ENCODE measurements at places on chromosomes 12 and 14.
A peak's percentile ranks its signal among the peaks of the same experiment; 100 is the strongest.

GRCh38 chr12:110468214-110469048 lies at the start of the genes FAM216A and GPN3:
Gene FAM216A, plus strand, starts transcription at chr12:110468845. Its CDS starts 31 bp downstream, at chr12:110468876.
Gene GPN3, minus strand, starts transcription at chr12:110468257. Its CDS starts 54 bp downstream, at chr12:110468203.
- DNase-seq = peak; percentile 91

DNA sequence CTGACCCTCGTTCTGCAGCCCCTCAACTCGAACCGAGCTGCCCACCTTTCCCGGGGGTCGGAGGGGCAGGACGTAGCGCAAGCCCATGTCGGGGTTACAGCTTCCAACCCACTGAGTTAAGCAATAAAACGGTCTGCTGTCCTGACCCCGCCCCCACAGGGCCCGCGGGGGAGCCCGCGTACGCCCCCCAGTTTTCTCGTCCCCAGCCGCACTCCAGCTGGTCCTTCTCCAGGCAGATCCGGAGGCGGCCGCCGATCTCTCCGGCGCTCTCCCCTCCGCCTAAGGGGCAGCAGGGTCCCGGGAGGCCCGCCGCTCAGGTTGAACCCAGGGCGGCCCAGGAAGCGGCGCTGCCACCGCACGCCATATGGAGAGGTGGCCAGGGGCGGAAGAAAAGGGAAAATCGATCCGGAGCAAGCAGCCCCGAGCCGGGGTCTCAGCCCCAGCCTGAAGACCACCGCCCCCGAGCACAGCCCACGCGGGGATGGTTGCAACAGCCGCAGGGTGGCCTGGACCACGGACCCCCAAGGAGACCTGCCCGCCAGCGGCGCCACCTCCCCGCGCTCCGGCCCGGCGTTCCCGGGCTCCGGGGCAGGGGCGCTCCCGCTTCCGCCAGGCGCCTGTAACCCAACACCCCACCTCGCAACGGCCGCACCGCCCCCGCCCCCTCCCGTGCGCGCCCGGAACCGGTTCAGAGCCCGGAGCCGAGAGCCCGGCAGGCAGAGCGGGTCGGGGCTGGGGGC lies 760 bp downstream of the ACTN1 start:
- peak; percentile 55 for DNase-seq

DNA sequence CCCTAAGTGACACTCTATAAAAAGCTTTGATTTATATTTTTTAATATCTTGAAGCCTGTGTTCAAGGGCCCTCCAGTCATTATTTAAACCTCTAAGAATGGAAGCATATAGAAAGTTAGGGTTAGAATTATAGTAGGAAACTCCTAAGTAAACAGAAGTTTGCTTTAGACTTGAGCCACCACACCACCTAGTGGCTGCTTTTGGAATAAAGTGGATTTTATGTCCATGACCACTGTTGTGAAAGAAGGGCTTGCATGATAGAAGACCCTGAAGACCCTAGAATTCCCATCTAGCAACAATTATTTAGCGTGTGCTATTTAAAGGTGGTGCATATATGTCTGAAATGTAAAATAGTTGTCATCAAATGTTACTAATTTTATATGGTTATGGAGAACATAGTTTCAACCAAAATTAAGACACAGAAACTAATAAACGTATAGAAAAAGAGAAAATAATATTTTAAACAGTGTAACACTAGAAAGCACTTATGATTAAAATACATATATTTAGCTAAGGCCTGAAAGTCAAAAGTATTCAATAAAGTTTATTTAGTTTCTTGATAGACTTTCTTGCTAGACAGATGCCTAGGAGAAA lies 21.3 kb downstream of the LRRIQ1 start:
- DNase-seq = no peak

DNA sequence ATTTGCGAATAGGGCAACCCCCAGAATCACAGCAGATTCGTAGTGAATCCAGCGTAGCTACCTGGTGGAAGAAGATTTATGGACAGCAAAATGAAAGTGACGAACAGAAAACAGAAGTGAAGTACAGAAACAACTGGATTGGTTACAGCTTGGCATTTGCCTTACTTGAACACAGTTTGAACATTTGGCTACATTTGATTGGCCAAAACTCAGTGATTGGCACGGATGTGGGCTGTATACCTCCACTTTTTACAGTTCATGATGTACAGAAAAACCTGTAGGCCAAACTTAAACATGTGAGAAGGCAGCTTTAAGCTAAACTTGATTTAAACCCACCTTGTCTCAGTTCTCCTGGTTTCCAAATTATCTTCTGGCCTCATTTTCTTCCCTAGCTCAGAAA lies 49.9 kb upstream of the AMN1 start:
- no peak for DNase-seq

- peak; percentile 72 for DNase-seq
Measured at GRCh38 chr12:6062757-6063735, 61.4 kb downstream of the VWF start.

GRCh38 chr12:61412201-61412600 lies 848.0 kb upstream of the USP15 start:
- DNase-seq = no peak

DNA sequence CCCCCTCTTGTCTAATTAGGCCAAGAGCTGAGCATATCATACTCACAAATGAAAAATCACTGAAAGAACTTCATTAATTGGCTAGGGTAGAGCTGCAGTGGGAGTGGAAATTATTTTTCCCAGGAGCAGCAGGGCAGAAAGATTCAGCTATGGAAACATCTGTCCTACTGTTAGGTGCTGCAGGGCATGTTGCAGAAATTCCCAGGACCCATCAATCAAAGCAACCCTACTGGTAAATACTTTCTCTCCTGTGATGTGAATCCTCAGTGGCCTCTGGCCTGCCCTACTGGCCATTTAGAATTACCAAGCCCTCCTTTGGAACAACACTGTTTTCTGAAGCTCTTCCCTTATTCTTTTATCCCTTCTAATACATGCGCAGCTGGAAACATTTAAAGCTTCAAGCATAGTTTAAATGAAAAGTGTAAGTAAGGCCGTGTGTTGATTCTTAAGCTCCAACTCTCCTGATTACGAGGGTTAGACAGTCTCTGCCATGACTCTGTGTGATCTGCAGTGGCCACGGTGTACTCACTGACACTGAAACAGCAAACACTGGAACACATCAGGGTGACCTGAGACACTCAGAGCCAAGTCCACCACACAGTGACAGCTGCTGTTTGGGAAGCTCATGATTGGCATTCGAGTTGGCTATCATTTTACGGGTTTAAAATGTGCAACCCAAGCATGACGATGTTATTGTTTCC lies 62.6 kb upstream of the TMCC3 start:
- no peak for DNase-seq

- no peak for DNase-seq
Measured at GRCh38 chr12:115609347-115609746, 668.1 kb downstream of the MED13L start.
